ENCODE measurements at places on chromosomes 6 and 20. TPM values are rescaled to one million over a fixed set of nuclear protein-coding genes. Genes with fewer than 3 reads are reported as not detected.

SNX14 gene
- 87.5 TPM for total RNA-seq

TGM3 gene
- total RNA-seq, result not detected

BMP6 gene
- total RNA-seq, result 0.61 TPM

CITED2 gene
- total RNA-seq, result 78.0 TPM

SLC22A2 gene
- 0.19 TPM for total RNA-seq

C6orf141 gene
- 2.1 TPM for total RNA-seq

GGTLC1 gene
- total RNA-seq, result 1.3 TPM

MSH5 gene
- 49.6 TPM for total RNA-seq

MCM3 gene
- 151 TPM for total RNA-seq

POU3F2 gene
- total RNA-seq, result not detected

DNA sequence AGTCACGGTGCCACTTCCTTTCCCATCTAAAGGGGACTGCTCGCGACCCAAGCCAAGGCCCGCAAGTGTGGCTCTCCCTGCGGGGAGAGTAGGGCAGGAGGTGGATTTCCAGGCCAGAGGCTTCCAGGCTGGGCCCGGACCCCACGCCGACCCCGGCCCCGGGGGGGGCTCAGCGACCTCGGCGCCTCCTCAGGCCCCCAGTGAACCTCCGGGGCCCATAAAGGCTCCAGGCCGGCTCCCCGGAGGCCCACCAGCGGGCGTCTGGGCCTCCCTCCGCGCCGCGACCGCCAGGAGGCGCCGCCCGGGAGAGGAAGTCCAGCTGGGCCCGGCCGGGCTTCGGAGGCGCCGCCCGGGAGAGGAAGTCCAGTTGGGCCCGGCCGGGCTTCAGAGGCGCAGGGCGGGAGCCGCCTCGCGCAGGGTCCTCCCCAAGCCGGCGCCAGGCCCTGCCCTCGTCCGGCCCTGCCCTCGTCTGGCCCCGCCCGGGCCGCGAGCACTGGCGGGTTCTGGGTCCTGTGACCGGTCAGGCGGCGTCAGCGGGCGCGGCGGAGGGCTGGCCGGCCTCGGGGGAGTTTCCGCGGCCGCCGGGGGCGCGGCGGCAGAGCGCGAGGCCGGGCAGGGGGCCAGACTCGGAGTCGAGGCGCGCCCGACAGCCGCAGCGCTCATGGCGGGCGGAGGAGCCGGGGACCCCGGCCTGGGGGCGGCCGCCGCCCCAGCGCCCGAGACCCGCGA, at the start of gene RAB32:
TSS of gene RAB32 (plus strand) at position 623 of the 729 bp plus-strand sequence. CDS start at position 662, 39 bp downstream.
- peak; percentile 94 for DNase-seq

- DNase-seq, result no peak
Observed at GRCh38 chr20:43571310-43571709, 12.5 kb downstream of the SGK2 start.

- no peak for DNase-seq
Observed at GRCh38 chr6:155765275-155766194, 309.9 kb upstream of the NOX3 start.

DNA sequence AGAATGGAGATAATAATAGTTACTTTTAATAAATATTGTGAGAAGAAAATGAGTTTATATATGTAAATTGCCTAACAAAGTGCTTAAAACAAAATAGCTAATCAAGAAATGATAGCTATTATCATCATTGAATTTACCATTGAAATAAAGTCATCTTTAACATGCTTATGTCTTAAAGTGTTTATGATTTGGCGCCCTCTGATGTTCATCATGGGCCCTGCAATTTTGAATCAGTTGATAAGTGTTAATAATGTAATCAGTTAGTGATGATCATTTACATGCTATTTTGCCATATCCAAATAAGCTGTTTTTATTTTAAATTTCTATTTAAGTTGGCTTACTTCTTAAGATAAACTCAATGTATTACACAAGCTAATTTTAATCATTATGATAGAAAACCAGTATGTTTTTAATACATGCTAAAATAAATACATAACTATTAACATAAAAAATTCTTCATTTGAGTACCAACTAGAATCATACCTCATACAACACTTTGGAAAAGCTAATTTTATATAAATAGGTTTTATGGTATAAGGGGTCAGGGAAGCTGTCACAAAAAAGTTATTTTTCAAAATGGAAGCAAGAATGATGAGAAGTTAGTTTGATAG, 39.2 kb upstream of the TPD52L1 start:
- DNase-seq, result no peak

DNA sequence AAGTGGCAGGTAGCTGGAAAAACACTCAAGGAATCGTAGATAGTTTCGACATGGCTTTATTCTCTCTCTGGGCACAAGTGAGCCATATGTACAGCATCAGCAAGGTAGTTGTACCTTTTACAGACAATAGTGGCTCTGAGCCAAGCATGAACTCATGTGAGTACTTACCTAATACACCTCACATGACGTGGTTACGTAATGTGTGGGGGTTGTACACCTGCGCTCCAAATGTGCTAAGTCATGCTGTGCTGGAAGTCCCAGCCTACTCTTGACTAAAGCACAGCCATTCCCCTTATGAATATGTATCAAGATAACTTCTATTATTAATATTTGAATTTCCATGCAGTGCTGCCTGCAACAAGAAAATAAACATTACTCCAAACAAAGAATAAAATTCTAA, 78.8 kb upstream of the HMGN3 start:
- peak; percentile 17 for DNase-seq

- DNase-seq, result no peak
Observed at GRCh38 chr6:52262620-52263344, 18.5 kb upstream of the IL17F start.

- no peak for DNase-seq
Observed at GRCh38 chr20:5207138-5207537, 80.3 kb downstream of the CDS2 start.

- no peak for DNase-seq
Observed at GRCh38 chr20:58614984-58615760, 35.9 kb upstream of the STX16 start.

DNA sequence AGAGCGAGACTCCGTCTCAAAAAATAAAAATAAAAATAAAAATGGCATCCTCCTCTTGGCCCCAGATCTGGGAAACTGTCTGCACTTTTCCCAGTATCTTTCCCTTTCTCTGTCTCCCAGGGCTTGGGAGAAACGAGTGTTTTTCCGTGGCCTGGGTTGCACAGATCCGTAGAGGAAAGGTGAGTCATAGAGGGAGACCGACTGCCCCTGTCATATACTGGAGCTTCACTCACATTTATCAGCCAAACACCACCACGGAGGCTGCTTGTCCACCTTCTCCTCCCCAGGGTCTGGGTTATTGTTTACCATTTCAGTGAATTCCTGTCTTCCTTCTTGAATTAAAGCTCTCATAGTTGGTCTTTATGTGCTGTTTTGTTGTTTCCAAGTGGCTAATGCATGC, 31.9 kb upstream of the EIF2S2 start:
- no peak for DNase-seq

DNA sequence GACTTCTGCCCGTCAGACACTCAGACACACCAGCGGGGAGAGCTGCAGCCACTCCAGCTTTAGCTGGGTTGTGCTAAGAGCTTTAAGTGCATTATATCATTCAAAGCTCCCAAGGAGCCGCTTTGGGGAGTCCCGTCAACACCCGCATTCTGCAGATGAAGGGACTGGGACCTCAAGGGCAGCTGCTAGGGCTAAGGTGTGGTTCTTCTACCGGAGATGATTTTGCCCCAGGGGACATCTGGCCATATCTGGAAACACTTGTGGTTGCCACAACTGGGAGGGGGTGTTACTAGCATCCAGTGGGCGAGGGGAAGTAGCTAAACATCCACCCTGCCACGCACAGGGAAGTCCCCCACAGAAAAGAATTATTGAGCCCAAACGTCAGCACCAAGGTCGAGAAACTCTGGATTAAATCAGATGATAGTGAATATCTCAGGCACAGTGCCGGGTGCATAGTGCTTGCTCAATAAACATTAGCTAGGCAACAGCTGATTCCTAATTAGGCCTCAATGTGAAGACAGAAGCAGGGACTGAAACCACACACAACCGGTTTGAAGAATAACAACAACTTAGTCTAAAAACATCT, 29.6 kb downstream of the PMEPA1 start:
- DNase-seq, result no peak

GRCh38 chr6:108027056-108027455, 47.5 kb downstream of the OSTM1 start:
- DNase-seq, result no peak

DNA sequence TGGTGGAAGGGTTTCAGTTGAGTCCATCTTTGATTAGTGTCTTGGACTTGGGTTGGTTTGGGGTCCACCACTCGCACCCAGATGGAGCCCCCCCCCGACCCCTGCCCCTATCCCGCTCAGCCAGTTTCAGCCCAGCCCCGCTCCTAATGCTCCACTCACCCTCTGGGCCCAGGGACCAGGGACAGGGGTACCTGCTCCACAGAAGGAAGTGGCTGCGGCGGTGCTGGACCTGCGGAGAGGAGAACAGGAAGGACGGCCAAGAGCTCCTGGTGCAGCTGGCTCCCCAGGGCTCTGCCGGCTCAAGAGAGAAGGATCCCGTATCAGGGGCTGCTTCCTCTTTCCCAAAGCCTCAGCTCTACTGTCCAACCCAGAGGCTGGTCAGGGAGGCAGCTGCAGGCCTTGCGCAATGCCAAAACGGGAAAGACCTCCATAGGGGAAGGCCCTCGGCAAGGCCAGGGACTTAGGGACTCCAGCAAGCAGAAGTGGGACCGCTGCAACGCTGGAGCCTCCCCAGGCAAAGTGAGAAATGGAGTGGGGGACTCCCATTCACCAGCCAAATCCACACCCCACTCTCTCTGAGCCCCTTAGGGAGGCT, at the start of gene SIGLEC1:
TSS of gene SIGLEC1 (minus strand) at position 322 of the 595 bp plus-strand sequence. CDS start 5,472 bp downstream, outside the sequence.
- no peak for DNase-seq

DNA sequence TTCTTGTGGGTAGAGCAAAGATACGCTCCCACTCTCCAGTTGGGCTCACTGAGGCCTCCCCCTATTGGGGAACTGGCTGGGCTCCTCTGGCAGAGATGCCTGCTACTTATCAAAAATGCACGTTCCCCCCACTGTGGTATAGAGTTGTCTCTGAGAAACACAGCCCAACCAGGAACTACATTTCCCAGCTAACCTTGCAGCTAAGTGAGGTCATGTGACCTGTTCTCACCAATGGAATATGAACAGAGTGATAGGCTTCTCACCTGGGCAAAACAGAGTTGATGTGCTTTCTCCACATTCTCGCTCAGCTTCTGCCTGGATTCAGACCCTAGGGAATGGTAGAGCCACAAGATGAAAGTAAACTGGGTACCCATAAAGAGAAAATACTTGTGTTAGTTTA, 49.1 kb upstream of the PTPRT start:
- peak; percentile 26 for DNase-seq

DNA sequence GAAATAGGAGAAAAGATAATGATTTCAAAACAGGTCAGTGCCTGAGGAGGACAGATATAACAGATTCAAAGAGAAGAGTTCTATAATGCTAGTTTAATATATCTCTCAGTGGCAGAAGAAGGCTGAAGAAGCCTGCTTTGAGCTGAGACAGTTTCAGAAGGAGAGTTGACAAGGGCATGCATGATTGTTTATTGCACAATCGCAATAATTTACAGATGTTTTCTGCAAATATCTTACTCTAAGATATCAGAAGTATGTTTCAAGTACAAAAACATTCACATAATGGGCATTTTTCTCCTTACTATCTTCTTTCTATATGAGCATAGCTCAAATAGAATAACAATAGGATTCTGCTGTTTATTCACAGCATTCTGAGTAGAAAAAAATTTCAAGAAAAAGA, 557.7 kb upstream of the NRSN1 start:
- no peak for DNase-seq

DNA sequence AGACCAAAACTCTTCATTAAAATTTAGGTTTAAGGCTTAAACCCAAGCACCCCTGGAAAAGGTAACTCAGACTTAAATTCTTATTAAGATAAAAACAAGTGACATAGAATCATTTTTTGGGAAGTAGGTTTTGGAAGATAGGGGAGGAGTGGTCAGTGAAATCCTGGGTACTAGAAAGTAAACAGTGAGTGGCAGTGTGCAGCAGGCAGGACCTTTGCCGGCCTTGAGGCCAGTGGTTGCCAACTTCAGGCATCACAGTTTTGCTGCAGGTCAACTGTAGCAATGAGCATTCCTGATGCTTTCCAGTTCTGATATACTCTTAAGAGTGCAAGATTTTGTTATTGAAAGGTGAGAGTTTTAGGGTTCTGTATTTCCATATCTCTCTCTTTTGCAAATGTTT, 69.3 kb upstream of the SUPT3H start:
- DNase-seq, result no peak

DNA sequence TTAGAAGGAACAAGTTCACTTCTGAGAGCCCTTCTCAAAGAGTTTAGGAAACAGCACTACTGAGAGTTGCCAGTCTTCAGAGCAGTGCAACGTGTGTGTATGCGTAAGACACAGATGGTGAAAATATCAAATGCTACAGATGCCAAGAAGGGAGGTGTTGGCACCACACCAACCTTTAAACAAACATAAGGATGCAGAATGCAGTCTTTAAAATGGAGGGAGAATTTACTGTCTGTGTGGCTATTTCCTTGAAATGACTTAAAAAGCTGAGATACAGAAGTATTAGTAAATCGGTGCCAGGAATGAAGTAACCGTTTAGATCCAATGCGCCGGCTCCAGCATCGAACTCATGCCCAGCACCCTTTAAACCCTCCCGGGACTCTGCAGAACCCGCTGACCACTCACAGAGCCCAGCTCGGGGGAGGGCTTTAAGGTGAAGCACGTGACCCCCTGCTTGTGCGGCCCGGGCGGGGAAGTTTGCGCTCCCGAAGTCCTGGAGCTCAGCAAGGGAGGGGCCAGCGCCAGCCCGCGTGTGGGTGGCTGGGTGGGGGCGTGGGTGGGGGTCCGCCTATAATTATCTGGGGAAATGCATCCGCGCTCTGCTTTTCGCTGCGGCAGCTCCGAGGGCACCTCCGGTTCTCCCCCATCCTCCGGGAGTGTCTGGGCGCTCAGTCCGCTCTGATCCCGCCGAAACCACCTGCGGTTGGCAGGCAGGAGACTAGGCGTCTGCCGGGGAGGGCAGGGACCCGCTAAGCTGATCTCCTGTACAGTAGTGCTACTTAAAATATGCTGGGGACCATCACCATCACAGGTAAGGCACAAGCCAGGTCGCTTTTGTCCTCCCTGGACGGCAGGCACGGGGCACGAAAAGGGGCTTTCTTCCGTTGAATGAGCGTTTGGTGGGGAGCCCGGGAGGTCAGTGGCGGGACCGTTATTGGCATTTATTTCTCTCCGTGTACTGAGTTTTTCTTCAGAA, 66.0 kb downstream of the ZBTB2 start:
- DNase-seq, result peak; percentile 18

DNA sequence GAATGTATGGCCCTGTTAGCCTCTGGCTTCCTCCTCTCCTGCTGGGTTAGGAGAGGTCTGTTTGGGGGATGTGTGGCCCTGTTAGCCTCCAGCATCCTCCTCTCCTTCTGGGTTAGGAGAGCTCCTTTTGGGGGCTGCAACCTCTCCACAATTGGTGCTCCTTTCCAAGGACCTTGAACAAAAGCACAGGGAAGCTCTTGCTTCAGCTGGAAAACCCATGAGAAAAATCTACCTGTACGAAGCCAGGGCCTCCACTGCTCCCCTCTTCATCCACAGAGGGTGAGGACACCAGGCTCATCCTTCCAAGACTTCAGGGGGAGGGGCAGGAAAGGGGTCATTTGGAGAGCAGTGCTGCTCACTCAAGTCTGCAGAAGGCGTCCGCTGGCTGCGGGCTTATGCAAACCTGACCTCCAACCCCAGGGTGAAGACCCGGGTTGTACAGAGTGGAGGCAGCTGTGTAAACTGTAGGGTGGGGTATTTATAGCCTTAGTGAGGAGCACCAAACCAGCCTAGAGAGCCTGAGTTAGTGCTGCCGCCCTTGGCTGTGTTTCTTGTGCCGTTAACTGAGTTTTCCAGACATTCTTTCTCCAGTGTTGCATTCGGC, 62.1 kb downstream of the SLC24A3 start:
- peak; percentile 52 for DNase-seq

GRCh38 chr6:87932361-87932760, 115.3 kb upstream of the SPACA1 start:
- DNase-seq, result no peak

All from Caco-2 (cell line).